Activated naive CD4-positive, alpha-beta T cell treated with anti-CD3 and anti-CD28 coated beads, Interleukin-2, amount 10 ng/mL, durations not matched to agents 5 hours and 36 hours (primary cell): ENCODE measurements at places on chromosomes 5 and 9. TPM values are rescaled to one million over a fixed set of nuclear protein-coding genes. Genes with fewer than 3 reads are reported as not detected.

FASTKD3 gene
- total RNA-seq: 14.3 TPM

MARVELD2 gene
- total RNA-seq: 0.30 TPM

CENPH gene
- 31.5 TPM for total RNA-seq

CYSRT1 gene
- 0.40 TPM for total RNA-seq

NNT gene
- total RNA-seq: 92.3 TPM

SHOC1 gene
- not detected for total RNA-seq

CARD9 gene
- total RNA-seq: 0.22 TPM

PCDHB14 gene
- total RNA-seq: not detected

FAM78A gene
- 112 TPM for total RNA-seq

CSF2 gene
- 2.9 TPM for total RNA-seq

TAF11L10 gene
- not detected for total RNA-seq

AK8 gene
- not detected for total RNA-seq

ARHGEF28 gene
- not detected for total RNA-seq

WNK2 gene
- 0.38 TPM for total RNA-seq

FUT7 gene
- 2.4 TPM for total RNA-seq

SH3GL2 gene
- not detected for total RNA-seq

SLC36A3 gene
- not detected for total RNA-seq

KIAA1191 gene
- 51.1 TPM for total RNA-seq

APBA1 gene
- 0.72 TPM for total RNA-seq

CDHR2 gene
- 2.1 TPM for total RNA-seq

CORO2A gene
- total RNA-seq: 8.0 TPM

RNF208 gene
- 5.0 TPM for total RNA-seq

NR2F1-AS1 gene
- not detected for total RNA-seq

NAIF1 gene
- 11.0 TPM for total RNA-seq

TAF1L gene
- total RNA-seq: 0.03 TPM

PCDHB16 gene
- not detected for total RNA-seq

CTNNAL1 gene
- total RNA-seq: 13.5 TPM

GEMIN5 gene
- total RNA-seq: 13.2 TPM

NOL6 gene
- 34.1 TPM for total RNA-seq

C9orf153 gene
- not detected for total RNA-seq

CYLC2 gene
- total RNA-seq: not detected

PCDH1 gene
- not detected for total RNA-seq
